Cerebellum (tissue), 4 donors: ENCODE measurements at places on chromosomes 6 and 20. TPM values are rescaled to one million over a fixed set of nuclear protein-coding genes. Genes with fewer than 3 reads are reported as not detected.

- no peak for DNase-seq
Measured at GRCh38 chr6:41939176-41939847, 2.3 kb downstream of the CCND3 start.

GRCh38 chr6:27836783-27837624, 75.2 kb downstream of the OR2B2 start:
- DNase-seq, result peak; percentile 51

- DNase-seq, result no peak
Measured at GRCh38 chr20:44028003-44028730, 113.5 kb downstream of the TOX2 start.

GRCh38 chr6:139017227-139017626, 11.3 kb upstream of the ABRACL start:
- no peak for DNase-seq

GRCh38 chr6:156752666-156753301, 24.4 kb upstream of the ARID1B start:
- no peak for DNase-seq

The CNBD2 gene
- total RNA-seq, result 5.2 TPM

GRCh38 chr6:44071670-44072451, 55.4 kb downstream of the MRPL14 start:
- no peak for DNase-seq

DNA sequence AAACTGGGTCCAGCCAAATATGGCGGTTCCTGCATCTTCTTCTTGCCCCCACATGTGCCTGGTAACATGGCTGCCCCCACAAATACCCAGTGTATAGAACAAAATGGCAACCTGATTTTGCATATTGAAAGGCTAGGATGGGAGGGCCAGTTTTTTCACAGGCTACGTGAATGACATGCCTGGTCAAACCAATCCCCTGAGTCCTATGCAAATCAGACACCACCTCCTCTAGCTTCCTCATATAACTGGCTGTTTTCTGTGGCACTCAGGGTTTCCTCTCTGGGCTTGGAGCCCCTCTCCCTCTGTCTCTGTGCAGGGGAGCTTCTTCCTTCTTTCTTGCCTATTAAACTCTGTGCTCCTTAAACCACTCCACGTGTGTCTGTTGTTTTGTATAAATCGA, 372.1 kb downstream of the KIF16B start:
- no peak for DNase-seq

The OPRM1 gene
- total RNA-seq, result 15.9 TPM

DNA sequence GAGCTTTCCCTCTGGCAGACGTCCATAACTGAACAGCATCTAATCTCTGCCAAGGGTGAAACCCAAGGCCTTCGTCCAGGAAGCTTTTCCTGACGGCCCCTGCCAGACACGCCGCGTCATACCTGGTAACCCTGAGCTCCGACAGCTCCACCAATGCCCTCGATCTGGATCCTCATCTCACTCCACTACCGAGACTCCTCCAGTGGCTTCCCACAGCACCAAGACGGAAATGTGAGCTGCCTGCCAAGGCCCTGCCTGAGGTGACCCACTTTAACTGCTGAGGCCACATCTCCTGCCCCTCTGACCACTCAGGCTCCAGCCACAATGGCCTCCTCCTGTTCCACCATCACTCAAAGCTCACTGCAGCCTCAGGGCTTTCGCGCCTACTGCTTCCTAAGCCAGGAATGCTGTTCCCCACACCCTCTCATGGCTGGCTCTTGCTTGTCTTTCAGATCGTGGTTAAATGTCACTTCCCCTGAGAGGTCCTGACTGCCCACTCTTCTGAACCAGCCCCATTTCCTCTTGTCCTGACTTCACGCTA, 143.2 kb downstream of the PREX1 start:
- DNase-seq, result no peak

DNA sequence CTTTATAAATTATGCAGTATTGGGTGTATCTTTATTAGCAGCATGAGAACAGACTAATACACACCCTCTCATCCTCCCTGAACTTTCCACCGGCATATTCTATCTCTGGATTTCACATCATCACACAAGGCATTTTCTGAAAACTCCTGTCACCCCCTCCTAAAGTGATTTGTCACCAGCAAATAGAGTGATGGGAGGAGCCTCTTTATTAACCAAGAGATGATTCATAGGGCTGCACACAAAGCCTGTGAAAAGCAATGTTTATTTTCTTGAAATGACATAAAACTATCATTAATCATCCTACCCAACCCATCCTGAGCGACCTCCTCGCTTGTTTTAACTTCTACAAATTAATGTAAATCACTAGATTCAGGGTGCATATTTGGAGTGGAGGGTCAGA, 394.7 kb upstream of the SULF2 start:
- no peak for DNase-seq

- no peak for DNase-seq
Measured at GRCh38 chr6:44050872-44051505, 76.3 kb downstream of the MRPL14 start.

- DNase-seq, result no peak
Measured at GRCh38 chr20:63082308-63082938, 75.7 kb upstream of the BHLHE23 start.

DNA sequence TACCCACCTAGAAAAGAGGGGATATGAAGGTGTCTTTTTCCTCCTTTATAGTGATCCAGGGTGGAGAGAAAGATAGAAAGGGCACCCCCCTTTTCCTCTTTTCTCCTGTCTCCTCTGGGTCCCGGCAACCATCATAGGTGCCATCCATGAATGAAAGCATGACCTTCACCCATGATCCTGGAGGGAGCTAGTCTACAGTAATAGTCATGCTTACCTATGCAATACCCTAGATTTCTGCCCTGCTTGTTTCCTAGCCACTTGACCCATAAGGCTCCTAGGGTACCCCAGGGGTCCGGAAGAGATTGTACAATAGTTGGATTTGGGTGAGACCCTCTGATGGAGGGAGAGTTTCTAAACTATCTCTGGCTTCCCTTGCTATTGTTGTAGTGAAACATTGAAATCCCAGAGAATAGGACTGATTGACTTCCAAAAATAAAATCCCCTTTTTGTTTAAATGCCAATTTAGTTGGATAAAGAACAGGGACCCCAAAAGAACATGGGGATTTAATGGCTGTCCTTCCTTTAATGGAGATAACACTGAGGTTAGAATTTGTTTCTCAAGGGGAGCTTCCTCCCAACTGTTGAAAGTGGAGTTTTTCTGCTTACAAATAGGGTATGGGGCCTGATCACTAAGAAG, 366.8 kb upstream of the KHDRBS2 start:
- no peak for DNase-seq

DNA sequence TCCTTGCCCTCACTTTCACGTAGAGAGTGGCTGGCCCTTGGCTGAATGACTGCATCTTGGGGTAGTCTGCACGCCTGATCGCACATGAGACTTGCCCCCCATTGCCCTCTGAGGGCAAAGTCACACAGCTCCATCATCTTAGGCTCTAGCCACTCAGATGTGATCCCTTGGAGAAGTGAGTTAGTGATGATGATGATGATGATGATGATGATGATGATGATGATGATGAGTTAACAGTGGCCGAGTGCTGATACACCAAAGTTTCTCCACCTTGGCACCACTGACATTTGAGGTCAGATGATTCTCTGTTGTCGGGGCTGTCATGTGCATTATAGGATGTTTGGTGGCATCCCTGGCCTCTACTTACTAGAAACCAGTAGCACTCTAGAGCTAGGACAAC, 84.0 kb downstream of the PREX1 start:
- no peak for DNase-seq

The ZNF165 gene
- 1.4 TPM for total RNA-seq

GRCh38 chr20:8718279-8718678, 350.6 kb upstream of the PLCB4 start:
- DNase-seq, result no peak

DNA sequence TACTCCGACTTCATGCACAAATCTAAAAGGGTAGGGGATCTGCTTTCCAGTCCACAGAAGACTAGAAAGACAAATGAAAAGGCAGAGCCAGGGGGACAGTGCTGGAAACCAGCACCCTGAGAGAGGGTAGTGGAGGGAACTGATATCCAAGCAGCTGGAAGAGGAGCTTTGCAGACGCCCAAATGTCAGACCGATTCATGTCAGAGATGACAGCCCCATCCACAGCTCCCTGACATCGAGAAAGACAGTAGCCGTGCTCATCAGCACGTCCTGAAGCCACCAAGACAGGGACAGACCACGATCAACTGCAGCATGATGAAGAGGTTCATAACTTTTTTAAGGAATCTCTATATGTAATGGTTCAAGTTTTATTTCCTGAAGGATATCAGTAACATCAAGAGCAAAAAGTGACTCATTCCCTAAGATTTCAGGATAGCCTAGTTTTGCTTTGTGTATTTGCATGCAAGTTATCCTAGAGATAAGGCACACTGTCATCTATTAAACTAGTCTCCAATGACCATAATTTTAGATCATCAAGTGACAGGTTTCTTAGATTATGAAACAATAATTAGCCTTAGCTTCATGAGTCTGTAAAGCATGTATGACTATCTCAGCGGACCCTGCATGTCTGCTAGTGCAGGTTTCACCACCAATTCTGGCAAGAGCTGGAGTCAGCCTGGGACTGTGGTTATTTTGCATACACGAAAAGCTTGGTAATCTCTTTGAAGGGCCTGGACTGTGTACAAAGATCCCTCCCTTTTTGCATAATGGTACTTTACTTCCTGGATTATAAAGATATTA, 43.0 kb downstream of the PRDM1 start:
- DNase-seq, result no peak

DNA sequence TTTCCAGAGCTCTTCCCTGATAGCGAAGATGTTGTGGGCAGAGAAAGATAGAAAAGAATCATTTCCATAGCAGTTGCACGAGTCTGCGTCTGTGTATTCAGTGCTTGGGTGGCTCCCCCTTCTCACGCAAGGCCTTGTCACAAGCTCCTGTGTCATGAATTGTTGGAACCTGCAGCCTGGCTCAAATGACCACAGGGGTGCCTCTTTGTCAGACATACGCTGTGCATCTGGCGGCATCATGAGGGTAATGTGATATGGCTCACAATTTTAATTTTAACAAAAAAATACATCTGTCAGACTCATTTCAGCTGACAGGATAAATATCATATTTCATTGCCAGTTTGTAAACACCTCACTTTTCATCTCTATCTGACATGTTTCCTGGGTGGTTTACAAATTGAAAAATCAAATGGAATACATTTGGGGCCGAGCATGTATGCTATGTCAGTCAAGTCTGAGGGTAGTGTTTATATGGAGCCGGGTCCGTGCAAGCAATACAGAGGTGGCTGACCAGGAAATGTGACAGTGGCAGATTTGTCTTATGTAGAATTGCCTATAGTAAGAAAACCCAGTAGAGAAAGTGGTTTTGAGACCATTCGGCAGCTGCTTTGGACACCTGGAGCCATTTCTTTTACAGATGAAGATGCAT, 90.9 kb downstream of the CAP2 start:
- DNase-seq, result no peak

The ENPP4 gene
- total RNA-seq, result 30.3 TPM

The OR2J2 gene
- total RNA-seq, result 0.18 TPM

DNA sequence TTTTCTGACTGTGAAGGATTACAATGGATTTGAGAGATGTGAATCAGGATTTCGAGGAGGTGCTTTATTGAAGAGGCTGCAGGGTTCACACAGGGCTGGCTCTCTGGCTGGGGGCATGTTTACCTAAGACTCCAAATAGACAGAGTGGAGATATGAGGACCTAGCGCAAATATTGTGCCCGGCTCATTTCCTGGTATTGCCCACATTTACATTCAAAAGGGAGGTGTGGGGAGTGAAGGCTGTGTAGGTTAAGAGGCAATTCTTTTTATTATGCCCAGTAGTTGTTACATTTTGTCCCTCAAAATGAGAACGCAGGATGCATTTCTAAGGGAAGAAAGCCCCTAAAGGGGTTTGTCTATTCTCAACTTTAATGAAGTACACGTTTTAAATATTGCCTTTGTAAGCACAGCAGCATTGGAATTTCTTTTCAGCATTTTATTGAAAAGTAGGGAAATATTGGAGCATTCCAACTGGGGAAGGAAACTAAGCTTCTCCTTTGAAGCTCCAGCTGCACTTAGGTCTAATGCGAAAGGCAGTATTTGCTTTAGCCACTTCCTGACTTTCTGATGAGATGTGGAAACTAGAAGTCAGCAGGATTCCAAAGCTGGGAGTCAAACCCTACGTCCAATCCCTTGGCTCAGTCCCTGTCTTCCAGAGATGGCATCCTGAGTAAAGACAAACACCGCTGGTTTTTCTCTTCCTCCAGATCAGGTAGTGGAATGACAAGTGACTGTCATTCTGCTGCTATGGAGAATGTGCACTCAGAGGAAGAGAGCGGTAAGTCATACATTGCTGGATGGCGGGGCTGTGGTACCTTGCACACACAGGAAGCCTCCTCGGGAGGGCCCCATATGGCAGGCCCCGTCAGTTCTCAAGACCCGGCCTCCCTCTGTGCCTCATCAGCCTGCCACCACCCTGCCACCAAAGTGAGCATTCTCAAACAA, 70.7 kb downstream of the MYB start:
- no peak for DNase-seq

DNA sequence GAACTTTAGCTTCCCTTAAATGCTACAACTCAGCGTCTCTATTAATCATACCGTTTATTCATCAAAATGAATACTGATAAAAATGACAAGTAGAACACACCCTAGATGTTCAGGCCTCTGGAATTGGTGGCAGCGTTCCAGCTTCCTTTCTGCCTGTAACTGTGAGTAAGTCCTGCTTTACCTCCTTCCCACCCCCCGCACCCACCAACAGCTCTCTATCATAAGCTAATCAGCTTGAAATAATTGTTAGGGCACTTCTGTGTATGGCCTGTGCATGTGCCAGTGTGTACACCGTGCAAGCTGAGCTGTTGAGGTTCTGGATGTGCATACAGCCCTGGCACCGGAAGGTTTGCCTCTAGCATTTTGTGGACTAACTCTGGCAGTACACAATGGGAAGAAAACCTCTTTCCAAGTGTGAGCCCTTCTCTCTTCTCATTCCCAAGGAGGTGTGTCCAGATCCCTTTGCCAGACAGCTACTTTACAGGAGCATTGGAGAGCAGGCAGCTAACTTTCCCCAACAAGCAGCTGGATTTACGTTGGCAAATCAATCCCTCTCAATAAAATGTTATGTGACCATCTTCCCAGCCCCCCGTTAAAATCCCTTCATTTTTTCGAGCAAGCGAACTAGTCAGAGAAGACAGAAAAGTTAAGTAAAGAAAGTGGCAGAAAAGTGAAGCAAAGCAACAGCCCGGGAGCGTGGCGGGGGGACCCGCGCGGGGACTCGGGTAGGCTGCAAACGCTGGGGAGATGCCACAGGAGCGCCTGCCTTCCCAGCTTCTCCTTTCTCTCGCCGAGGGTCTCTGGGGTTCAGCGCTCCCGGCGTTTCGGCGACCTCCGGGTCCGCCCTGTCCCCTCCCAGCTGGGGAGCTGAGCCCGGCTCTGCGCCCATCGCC, 803 bp upstream of the ADGRG6 start:
- no peak for DNase-seq

The TOMM34 gene
- 4.1 TPM for total RNA-seq

The ANKEF1 gene
- 3.5 TPM for total RNA-seq

GRCh38 chr6:43367245-43367984, 2.0 kb downstream of the ZNF318 start:
- no peak for DNase-seq

- DNase-seq, result no peak
Measured at GRCh38 chr6:36570264-36570663, 23.0 kb upstream of the STK38 start.

- DNase-seq, result no peak
Measured at GRCh38 chr6:84422380-84422968, 195.0 kb upstream of the CEP162 start.

GRCh38 chr20:20085071-20085470, 32.7 kb downstream of the CFAP61 start:
- peak; percentile 33 for DNase-seq

The KCNK17 gene
- 1.5 TPM for total RNA-seq

The NRN1 gene
- total RNA-seq, result 55.1 TPM

GRCh38 chr6:23531666-23532065, 594.3 kb upstream of the NRSN1 start:
- no peak for DNase-seq
